SJCRH30 (cell line): ENCODE measurements at places on chromosomes 7 and 10. TPM values are rescaled to one million over a fixed set of nuclear protein-coding genes. Genes with fewer than 3 reads are reported as not detected.
A peak's percentile ranks its signal among the peaks of the same experiment; 100 is the strongest.

GRCh38 chr7:151081170-151082101, 827 bp upstream of the FASTK start:
- DNase-seq: peak; percentile 73

GRCh38 chr10:95447685-95448084, 113.5 kb downstream of the SORBS1 start:
- no peak for DNase-seq

DNA sequence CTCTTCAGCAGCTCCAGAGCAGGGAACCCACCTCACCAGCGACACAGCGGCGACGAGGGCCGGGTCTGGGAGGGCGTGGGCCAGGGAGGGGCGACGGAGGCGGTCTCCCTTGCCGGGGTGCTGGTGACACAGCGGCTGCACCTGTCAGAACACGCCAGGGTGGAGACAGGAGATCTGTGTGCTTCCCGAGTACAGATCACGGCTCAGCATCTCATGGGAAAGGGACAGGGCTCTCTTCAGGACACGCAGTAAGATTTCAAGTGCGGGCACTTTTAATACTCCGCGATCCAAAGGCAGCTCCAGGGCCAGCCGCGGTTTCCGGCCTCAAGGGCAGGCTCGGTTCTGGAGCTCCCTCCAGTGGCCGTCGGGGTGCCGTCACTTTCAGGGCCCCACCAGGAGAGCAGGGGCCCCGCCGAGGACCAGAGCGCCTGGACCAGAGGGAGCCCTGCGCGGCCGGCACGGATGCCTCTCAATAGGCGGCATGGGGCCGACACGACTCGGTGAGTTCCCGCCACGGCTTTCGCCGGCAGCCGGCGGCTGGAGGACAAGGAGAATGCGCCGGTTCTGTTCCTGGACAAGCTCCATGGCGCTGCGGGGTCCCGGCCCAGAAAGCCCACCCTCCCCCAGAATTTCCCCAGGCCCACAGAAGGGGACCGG, 21.4 kb downstream of the GPR146 start:
- peak; percentile 73 for DNase-seq

- no peak for DNase-seq
Observed at GRCh38 chr10:1829712-1830111, 92.4 kb upstream of the ADARB2 start.

The AS3MT gene
- 13.7 and 14.8 TPM in 2 replicates for total RNA-seq

DNA sequence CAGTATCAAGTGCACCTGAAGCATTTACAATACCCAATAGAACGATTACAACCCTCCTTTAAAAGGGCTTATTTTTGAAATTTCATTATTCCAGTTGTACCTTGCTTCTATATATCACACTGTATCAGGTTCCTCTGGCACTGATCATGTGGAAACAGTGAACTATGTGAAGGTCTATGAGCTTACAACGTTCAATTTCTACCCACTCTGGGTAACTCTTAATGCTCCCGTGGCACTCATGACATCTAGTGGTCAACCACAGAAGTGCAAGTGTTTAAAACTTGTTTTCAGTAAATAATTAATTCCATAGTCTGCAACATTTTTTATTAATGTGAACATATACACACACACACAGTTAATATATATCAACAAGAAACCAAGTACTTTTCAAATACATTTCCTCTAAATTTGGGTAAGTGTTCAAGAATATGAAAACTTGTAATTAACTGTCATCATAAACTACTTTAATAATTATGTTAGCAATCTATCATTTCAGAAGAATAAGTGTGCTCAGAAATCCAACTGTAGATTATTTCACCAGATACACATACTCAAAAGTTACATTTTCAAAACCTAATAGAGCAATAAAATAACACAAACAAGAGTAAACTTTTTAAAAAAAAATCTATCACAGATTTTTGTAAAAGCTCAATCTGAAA, 61.0 kb downstream of the MPP7 start:
- peak; percentile 47 for DNase-seq

The C10orf67 gene
- total RNA-seq: 0.15 and 0.16 TPM in 2 replicates

The STEAP2 gene
- 0.08 and 0.10 TPM in 2 replicates for total RNA-seq

DNA sequence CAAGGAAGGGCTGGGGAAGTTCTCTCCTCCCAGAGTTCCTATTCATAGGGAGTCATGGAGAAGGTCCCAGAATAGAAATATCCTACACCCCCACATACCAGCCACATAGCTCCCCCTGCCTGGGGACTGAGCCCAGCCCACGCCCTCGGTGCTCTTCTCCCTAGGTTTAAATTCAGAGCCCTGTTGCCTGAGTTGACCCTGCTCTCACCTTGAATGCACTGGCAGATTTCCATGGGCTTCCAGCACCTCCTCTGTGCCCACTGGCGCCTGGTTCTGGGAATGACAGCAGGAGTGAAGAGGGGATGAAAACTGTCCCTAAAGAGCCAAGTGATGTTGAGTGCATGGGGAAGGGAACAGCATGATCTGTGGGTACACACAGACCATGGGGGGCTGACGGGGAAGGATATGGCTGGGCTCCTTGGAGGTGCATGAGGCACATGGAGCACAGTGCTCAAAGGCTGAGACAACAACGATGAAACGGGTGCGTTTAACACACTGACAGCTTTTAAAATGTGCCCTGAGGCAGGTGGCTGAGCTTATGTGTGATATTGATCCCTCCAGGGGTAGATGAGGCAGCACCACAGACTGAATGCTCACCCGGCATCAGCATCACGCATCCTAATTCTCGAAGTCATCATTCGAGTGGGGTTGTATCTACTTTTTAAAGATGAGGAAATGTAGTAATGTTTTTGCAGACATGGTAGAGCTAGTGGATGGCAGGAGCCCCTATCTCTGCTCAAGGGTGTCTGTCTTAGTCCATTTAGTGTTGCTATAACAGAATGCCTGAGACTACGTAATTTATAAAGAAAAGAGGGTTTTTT, 53.7 kb upstream of the IGFBP3 start:
- no peak for DNase-seq

DNA sequence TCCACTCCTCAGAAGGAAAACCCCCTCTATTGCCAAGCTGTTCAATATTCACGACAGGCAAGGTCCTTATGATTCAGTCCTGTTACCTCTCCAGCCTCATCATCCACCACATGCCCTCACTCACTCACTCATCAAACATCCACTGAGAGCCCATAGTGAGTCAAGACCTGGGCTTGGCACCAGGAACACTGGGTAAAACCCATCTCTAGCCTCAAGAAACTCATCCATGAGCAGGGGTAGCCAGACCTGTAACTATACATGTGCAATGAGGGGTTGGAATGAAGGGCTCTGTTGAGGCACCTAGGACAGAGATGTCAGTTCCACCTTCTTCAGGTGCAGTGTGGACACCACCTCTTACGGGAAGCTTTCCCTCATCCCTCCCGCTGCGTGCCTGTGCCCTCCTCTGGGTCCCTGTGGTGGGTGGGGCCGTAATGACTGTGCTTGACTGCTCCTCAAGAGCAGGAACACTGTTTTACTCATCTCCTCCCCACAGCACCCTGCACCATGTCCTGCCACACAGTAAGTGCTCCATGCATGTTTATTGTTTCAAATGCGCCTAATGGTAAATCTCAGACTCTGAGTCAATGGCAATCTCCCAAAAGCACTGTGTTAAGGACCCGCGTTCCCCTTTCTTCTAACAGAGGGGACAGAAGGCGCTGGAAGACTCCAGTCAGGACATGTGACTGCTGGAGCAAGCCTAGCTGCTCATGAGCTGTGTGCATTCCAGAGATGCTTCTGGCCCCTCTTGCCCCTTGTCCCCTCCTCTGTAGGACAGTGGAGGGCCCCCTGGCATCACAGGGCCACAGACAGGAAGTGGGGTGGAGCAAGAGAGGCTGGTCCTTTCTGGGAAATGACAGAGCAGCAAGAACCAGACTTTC, 95.4 kb downstream of the HIPK2 start:
- DNase-seq: no peak

- peak; percentile 91 for DNase-seq
Observed at GRCh38 chr7:150329331-150330120, 6.2 kb upstream of the ACTR3C start.

The TMEM273 gene
- 2.1 and 2.5 TPM in 2 replicates for total RNA-seq

The VAX1 gene
- total RNA-seq: not detected in 2 replicates

The PBLD gene
- total RNA-seq: 0.36 and 0.89 TPM in 2 replicates

GRCh38 chr7:120280743-120281142, 7.8 kb downstream of the KCND2 start:
- DNase-seq: no peak

- no peak for DNase-seq
Observed at GRCh38 chr10:96622013-96622787, 35.4 kb upstream of the TM9SF3 start.

The OR2A1 gene
- total RNA-seq: not detected in 2 replicates

DNA sequence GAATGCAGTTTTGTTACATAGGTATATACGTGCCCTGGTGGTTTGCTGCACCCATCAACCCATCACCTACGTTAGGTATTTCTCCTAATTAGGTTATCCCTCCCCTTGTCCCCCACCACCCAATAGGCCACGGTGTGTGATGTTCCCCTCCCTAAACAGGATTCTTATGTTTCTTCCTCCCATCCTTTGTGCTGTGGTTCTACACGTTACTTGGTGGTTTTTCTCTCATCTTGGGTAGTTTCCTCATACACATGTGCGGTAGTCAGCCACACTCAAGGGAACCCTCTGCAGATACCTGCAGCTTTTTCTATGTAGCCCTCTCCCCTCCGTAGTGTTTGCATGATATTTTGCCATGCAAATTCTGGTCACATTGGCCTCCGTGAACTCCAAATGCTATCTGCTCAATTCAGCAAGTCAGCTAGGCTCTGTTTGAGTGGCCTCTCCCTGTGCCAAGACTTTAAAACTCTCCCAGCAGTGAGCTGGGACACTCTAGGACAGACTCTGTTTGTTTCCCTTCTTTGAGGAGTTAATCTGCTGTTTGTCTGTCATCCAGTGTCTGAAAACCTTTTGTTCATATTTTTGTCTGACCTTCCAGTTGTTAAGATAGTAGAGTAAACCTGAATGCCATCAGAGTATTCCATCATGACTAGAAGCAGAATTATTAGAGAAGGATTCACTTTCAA, 41.0 kb downstream of the RABGEF1 start:
- no peak for DNase-seq

The PDK4 gene
- 1.4 and 1.5 TPM in 2 replicates for total RNA-seq

DNA sequence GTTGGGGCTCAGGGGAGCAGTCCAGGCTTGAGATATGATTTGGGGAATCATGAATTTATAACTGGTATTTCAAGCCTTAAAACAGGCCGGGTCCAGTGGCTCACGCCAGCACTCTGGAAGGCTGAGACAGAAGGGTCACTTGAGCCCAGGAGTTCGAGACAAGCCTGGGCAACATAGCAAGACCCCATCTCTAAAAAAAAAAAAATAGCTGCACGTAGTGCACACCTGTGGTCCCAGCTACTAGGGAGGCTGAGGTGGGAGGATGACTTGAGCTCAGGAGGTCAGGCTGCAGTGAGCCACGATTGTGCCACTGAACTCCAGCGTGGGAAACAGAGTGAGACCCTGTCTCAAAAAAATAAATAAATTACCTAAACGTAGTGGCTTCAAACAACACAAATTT, 81.7 kb upstream of the GTF2I start:
- no peak for DNase-seq

- DNase-seq: no peak
Observed at GRCh38 chr10:26423722-26424121, 14.4 kb upstream of the APBB1IP start.

DNA sequence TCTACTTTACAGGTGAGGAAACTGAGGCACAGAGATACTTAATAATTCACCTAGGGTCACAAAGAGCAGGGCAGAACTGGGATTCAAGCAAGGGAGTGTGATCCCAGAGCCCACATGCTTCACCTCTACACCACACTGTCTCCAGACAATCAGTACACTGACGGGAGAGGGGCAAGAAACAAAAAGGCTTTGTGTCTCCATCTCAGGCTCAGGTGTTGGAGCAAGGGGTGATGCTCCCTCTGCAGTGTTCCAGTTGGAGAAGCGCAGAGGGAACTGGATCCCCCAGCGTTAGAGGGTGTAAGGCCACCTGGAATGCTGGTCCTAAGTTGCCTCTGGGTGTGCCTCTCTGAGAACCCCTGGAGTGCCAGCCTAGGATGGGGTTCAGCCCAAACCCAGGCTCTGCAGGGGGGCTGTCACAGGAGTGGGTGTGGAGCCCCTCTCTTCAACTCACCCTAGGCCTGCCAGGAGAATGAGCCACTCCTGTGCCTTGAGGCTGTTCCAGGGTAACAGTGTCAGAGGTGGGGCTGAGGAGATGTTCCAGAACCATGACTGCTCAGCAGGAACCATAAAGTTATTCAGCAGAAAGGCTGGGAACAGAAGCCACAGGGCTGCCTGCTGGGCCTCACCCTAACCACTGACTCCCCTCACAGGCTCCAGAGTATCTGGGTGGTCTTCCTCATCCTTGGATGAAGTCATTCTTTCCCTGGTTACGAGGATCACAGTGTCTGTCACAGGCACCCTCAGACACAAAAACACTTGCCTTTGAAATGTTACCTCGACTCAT, 5.5 kb downstream of the RBP4 start:
- DNase-seq: peak; percentile 44

- DNase-seq: no peak
Observed at GRCh38 chr7:43729924-43730248, 563 bp upstream of the COA1 start.
